ENCODE measurements at places on chromosomes 12 and 14.
A peak's percentile ranks its signal among the peaks of the same experiment; 100 is the strongest.

- DNase-seq: no peak
These were observed 1.1 kb upstream of the USP15 start for GRCh38 chr12:62258941-62259630.

DNA sequence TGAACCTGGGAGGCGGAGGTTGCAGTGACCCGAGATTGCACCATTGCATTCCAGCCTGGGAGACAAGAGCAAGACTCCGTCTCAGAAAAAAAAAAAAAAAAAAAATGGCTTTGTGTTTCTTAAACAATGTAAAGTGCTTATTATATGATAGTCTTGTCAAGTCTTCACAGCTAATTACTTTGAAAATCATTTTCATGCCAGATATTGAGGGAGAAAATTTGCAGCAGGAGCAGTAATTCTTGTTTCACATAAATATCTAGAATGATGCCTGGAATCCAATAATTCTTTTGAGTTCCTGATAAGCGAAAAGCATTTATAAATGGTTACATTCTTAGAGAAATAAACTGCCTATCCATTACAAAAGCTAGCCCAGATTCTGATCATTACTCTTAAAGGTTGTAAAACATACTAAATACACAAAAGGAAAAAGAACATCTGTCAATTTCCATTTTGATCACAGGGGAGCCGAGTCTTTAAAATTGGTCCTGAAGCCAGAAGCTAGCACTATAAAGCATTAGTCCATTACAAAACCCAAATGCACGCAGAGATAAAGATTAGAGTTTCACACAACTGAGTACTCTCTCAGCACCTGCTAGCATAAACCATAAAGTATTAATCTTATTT lies 50.3 kb downstream of the IFT81 start:
- no peak for DNase-seq

DNA sequence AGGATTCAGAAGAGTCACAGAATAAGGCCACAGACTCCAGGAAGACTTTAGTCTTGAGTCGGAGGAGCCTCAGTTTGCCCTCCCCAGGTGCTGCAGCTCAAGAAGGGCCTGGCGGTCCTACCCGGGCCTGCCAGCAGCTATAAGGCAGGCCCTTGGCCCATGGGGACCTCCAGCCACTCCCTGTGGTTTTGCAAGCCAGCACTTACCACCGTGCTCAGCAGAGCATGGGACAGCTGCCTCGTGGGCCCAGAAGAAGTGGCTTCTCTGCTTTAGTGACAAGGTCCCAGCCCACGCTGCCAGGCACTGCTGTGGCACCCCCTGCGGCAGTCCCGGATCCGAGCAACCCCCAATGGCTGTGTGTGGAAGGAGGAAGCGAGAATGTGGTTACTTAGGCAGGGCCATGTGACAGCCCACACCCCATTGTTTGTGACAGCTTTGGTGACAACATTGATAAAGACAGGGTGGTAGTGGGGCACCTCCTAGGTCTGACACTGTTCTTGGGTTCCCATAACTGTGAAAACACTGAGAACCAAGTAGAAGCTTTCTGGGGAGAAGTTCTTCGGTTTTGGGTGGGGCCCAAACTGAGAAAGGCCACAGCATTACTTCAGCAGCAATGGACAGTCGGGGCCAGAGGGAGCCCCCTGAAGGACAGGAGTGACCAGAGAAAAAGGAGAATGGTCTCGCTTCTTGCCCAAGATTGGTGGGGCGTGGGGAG lies at the start of gene SELPLG:
SELPLG (minus strand) TSS at position 361 of the 715 bp plus-strand sequence. CDS start 9,587 bp downstream, outside the sequence.
- DNase-seq: no peak

DNA sequence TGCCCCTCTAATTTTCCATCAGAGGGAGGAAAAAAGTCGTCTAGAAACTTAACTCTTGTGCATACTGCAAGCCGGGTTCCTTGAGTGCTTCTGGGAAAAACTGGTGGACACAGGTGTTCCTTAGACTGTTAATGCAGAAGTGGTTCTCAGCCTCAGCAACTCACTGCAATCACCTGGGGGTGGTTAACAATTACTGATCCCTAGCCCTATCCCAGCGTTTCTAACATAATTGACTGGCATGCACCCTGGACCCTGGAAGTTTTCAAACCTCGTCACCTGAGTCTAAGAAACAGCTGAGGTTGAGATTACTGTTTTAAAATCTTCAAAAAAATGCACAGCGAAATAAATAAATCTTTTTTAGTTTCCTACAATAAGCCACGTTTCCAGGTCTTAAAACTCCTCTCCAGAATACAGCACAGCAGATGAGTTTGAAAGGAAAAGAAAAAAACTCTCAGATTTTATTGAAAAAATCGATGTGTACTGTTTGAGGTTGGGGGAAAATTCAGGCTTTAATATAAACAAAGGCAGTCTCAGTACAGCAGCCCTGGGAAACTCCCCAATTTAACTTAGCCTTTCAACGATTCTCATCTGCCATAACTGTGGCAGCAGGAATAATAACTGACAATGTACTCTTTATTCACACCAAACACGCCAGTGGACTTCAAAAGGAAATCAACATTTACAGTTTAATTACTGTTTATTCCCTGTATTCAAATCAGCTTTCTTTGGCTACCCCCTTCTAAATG lies 45.4 kb downstream of the PHLDA1 start:
- DNase-seq: no peak

GRCh38 chr12:31119192-31119802 lies 45.6 kb downstream of the DDX11 start:
- DNase-seq: no peak

- DNase-seq: no peak
These were observed 3.5 kb upstream of the P2RX7 start for GRCh38 chr12:121128908-121129810.

DNA sequence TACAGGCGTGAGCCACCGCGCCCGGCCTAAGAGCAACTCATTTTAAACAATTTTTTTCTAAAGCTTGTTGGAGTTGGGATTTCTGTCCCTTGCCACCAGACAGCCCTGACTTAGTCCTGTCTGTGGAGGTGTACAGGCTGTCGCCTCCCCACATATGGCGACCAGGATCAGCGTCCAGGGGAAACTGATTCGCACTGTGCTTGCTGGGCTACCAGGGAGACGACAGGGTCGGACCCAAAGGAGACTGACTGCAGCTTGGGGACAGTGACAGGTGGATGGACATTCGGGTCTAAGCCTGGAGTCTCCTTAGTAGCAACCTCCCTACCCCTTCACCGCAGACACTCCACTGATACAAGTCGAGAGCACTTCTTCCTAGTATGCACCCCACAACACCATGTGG lies 40.3 kb downstream of the TRAFD1 start:
- DNase-seq: no peak

GRCh38 chr12:54419088-54419887 lies at the start of gene ITGA5:
Gene ITGA5 (minus strand): TSS chr12:54419266. CDS start chr12:54419198, 68 bp downstream.
- no peak for DNase-seq

- DNase-seq: peak; percentile 23
These were observed 56.1 kb upstream of the DYRK2 start for GRCh38 chr12:67592228-67593011.

GRCh38 chr14:36719823-36720222 lies 58.2 kb downstream of the PAX9 start:
- DNase-seq: no peak

DNA sequence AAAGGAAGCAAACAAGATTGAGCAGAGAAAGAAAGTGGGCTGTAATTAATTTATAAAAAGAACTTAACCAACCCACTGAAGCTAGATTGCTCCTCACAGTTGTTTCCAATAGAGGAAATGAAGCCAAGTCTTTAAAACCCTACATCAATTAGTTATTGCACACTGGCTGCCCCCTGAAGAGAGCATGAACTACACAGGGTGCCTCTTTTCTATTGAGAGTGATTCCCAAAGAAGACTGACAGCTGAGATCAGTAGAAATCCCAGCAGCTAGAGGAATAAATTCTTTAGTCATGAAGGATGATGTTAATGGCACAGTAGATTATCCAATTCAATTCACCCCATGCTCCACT lies 8.6 kb upstream of the USP15 start:
- DNase-seq: no peak

DNA sequence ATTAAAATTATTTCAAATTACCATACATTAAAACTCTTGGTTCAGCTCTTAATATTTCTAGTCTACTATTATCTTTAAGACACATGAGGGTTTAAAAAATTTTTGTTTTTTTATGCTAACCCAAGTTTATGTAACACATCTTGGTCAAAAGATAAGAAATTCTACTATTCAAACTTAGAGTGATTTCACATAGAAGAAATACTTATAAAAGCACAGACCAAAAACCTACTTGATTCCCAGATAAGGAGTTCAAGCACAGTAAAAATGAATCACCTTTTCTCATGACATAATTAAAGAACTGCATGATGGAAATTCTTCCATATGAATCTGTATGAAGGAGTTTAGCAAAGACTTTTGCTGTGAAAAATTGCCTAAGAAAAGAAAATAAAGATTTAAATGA lies 13.9 kb downstream of the PPP2R3C start:
- no peak for DNase-seq

GRCh38 chr14:79583738-79584408 lies 627.4 kb downstream of the DIO2 start:
- peak; percentile 43 for DNase-seq

DNA sequence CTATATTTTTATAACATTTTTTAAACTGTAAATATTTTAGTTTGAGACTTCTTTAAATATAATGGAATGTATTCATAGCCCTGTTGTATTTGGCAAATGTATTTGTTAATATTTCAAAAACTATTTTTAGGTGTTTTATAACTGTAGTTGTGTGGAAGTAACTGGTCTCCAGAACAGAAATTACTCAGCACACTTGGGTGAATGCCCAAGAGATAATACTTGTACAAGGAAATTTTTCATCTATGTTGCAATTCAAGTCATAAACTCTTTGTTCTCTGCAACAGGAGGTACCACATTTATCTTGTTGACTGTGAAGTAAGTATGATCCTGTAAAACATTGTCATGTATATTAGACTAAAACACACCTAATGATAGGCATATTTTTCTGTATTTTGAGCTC lies 72.8 kb downstream of the SLCO1B3 start:
- DNase-seq: no peak

GRCh38 chr12:121653999-121654398 lies 15.5 kb downstream of the MORN3 start:
- no peak for DNase-seq

DNA sequence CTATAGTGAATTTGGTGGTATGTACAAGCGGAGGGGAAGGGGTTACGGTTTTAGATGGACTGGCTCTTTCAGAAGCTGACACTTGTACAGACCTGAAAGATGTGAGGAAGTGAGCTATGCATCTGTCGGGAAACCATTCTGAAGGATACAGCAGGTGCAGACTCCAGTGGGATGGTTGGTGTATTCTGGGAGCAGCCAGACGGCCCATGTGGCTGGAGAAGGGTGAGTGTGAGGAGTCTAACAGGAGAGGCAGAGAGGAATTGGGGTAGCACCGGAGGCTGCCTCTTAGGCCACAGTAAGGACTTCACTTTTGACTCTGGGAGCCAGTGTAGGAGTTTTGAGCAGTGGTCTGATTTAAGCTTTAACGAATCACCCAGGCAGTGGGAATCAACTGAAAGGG lies 90.7 kb downstream of the APAF1 start:
- no peak for DNase-seq
